ENCODE measurements at places on chromosomes 13 and 19.

DNA sequence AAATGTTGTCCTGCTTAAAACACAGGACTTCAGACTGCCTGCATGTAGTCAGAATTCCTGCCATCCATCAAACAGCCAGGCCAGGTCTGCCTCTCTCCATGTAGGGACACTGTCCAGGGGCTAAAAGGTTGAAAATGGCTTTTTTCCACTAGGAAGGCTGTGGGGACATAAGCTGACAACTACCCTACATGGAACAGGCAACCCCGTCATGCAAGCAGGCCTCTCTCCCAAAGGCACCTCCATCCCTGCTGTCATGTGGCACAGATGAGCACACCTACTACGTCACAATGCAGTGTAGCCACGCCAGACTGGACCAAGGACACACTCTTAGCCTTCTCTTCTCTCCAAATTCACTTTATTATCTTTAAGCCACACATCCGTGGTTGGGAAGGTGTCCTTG, 40.8 kb downstream of the LATS2 start:
- no peaks in the 10 kb centered on the region for H3K36me3 ChIP-seq
- DNase-seq = no peak
- peaks cover 64% of the 10 kb centered on the region for H3K4me1 ChIP-seq
- no peaks in the 10 kb centered on the region for H3K27me3 ChIP-seq

DNA sequence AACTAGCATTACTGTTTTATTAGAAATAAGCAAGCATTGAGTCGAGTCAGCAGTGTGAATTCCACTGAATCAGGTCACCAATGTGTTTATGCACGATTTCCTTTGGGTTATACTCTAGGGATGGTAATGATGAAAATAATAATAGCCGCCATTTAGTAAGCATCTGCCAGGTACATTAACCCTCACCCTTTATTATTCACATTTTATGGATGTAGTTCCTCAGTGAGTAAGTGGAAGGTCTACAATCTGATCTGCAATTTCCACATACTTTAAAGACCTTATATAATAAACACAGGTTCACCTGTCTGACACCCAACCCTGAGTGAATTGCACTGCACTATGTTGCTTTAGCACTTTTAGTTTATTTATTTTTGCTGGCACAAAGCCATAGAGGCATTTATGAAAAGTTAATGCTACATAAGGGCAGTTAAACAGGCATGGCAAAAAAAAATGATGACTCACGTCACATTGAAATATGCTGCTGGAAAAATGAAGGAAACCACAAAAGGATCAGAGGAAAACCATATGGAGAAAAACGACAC, 122.4 kb downstream of the TRPC4 start:
- H3K36me3 ChIP-seq = no peaks in the 10 kb centered on the region
- H3K4me3 ChIP-seq = no peak overlapping the region
- no peaks in the 10 kb centered on the region for H3K4me1 ChIP-seq
- no peak overlapping the region for H3K27ac ChIP-seq
- no peak for DNase-seq
- no peaks in the 10 kb centered on the region for H3K27me3 ChIP-seq

DNA sequence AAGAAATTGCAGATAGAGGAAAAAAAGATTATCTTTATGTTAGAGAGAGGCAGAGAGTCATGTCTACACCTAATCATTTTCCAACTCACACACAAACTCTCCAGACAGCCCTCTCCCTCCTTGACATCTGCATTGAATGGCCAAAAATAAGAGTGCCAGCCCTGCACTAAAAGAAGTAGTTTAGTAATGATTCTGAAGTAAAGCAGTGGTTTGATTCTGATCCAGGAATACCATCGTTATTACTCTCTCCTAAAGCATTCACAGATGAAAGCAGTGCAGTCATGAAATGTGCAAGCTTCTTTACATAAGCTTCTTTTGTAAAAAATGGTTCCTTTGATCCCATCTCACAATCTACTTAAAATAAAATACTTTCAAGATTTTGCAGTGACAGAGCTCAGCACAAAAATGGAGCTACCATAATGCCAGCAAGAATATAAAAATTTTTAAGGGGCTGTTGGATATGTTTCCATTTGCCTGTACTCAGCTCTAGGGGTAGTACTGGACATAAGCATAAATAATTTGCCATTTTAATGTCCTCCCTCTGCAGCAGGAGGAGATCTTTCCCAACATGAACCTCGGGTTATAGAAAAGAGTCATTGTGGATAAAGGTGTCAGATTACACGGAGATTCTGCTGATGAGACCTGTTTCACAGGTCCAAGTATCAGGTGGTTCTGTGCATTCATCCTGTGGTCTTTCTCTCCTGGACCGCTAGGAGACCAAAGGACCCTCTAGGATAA, 406.3 kb downstream of the DCT start:
- no peak overlapping the region for H3K4me3 ChIP-seq
- H3K27ac ChIP-seq = no peak overlapping the region
- no peaks in the 10 kb centered on the region for H3K36me3 ChIP-seq
- DNase-seq = no peak

DNA sequence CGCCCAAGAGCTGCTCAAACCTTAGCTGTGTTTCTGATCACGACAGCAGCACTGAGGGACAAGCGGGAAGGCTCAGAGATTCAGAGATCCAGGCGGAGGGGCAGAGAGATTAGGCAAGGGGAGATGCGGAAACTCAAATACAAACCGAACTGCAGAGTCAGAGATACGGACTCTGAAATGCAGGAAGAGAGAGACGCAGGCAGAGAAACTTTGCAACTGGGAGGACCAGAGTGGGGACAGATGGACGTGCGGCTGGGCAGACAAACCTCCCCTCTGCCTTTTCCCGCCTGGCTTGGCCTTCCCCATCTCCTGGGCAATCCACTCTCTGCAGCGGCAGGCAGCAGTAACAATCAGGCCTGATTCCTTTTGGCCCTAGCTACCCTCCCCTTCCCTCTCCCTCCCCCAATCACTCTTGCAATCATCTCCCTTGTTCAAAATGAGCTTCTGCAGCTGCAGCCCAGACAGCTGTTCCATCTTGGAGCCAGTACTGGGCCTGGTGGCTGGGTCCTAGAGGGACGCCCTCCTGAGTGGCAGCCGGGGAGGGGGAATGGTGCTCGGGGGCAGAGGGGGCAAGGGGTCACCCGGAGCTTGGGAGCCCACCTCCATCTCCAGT, 29.7 kb downstream of the OLFM2 start:
- no peak overlapping the region for H3K4me3 ChIP-seq
- no peaks in the 10 kb centered on the region for H3K4me1 ChIP-seq
- H3K27me3 ChIP-seq = no peaks in the 10 kb centered on the region
- no peak for DNase-seq
- no peaks in the 10 kb centered on the region for H3K36me3 ChIP-seq
- no peak overlapping the region for H3K27ac ChIP-seq

GRCh38 chr13:113840541-113841352, 23.1 kb downstream of the GAS6 start:
- no peak for DNase-seq
- no peaks in the 10 kb centered on the region for H3K27me3 ChIP-seq
- peaks cover 80% of the 10 kb centered on the region for H3K4me1 ChIP-seq
- peak overlapping the region; percentile 67 for H3K27ac ChIP-seq
- H3K4me3 ChIP-seq = no peak overlapping the region

- peak within 1 kb of the TSS; percentile 95 for H3K27ac ChIP-seq
- DNase-seq = peak; percentile 81
- peak within 1 kb of the TSS; percentile 89 for H3K4me3 ChIP-seq
- peaks cover 23% of the 10 kb centered on the region for H3K4me1 ChIP-seq
- no peaks in the 10 kb centered on the region for H3K27me3 ChIP-seq
These were observed at the start of gene INSR for GRCh38 chr19:7293762-7294557. TSS of gene INSR (minus strand) at chr19:7294414. CDS start at chr19:7293891, 523 bp downstream.

DNA sequence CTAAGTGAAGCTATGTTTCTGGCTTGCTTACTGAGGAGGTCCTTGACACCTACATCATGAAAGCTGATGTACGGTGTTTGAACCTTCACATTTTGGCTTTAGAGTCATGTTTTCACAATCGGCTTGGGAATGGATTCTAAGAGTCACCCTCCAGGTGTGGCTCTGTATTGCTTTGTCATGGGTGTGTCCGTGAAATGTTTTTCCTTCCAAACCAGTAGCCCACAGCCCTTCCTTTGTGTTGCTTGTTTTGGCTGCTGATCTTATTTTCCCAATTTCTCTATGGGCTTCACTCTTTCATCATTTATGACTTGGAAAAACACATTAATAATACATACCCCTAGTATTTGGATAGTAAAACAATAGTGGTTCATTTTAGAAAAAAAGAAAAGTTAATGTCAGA, 240.6 kb downstream of the GGACT start:
- H3K36me3 ChIP-seq = no peaks in the 10 kb centered on the region
- no peaks in the 10 kb centered on the region for H3K27me3 ChIP-seq
- H3K4me1 ChIP-seq = no peaks in the 10 kb centered on the region

GRCh38 chr13:28679628-28680027, 20.7 kb downstream of the POMP start:
- no peaks in the 10 kb centered on the region for H3K27me3 ChIP-seq
- DNase-seq = no peak
- no peaks in the 10 kb centered on the region for H3K4me1 ChIP-seq
- no peak overlapping the region for H3K4me3 ChIP-seq
- H3K27ac ChIP-seq = no peak overlapping the region

DNA sequence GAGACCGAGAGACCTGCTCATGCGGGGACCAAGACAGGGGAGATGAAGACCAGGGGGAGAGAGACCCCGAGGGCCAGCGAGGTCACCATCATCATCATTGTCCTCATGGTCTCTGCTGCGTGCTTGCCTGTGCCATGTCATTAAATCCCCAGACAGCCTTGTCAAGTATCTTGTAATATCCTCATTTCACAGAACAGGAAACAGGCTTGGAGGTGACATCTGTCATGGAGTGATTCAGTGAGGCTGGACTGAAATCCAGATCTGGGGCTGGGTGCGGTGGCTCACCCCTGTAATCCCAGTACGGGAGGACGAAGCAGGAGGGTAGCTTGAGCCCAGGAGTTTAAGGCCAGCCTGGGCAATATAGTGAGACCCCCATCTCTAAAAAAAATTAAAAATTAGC, 5.9 kb upstream of the NANOS2 start:
- no peaks in the 10 kb centered on the region for H3K27me3 ChIP-seq
- H3K4me1 ChIP-seq = no peaks in the 10 kb centered on the region
- no peak overlapping the region for H3K27ac ChIP-seq
- no peak for DNase-seq

GRCh38 chr13:27354379-27354778, 70.0 kb upstream of the GTF3A start:
- no peak overlapping the region for H3K27ac ChIP-seq
- H3K36me3 ChIP-seq = no peaks in the 10 kb centered on the region
- no peaks in the 10 kb centered on the region for H3K4me1 ChIP-seq
- no peak for DNase-seq
- H3K27me3 ChIP-seq = no peaks in the 10 kb centered on the region

GRCh38 chr13:109199280-109199679, 569.9 kb downstream of the MYO16 start:
- no peaks in the 10 kb centered on the region for H3K4me1 ChIP-seq
- H3K4me3 ChIP-seq = no peak overlapping the region
- DNase-seq = no peak
- H3K36me3 ChIP-seq = no peaks in the 10 kb centered on the region
- no peaks in the 10 kb centered on the region for H3K27me3 ChIP-seq
- H3K27ac ChIP-seq = no peak overlapping the region

- no peaks in the 10 kb centered on the region for H3K27me3 ChIP-seq
- H3K4me1 ChIP-seq = no peaks in the 10 kb centered on the region
- peak; percentile 78 for DNase-seq
- no peaks in the 10 kb centered on the region for H3K36me3 ChIP-seq
These were observed 30.0 kb upstream of the TPT1 start for GRCh38 chr13:45370922-45371406.

DNA sequence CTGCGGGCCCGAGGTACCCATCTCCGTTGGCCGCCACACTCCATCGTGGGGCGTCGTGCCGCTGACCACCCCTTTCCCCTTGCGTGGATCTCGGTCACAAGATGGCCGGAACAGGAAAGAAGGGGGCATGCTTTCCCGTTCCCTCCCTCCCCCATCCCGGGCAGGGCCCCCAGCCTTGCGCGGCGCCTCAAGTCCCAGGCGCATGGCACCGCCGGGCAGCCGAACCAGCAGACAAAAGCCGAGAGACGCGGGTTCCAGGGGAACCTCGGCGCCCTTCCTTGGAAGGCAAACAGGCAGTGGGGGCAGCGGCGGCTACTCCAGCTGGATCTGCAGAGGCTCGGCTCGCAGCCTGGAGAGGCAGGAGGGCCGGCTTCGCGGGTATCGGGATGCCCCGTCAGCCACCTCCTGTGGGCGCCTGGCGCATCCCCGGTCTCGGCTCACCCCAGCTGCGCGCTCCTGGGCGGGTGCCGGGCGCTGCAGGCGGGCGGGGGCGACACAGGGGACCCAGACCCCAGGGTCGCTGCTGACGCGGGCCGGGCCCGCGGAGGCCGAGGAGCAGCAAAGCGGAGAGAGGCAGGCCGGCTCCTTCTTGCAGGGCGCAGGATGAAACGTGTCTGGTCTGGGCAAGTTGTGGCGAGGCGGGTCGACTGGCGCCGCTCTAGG, 439 bp downstream of the DZIP1 start:
- no peaks in the 10 kb centered on the region for H3K36me3 ChIP-seq
- H3K4me3 ChIP-seq = peak overlapping the region; percentile 60
- no peak for DNase-seq
- H3K4me1 ChIP-seq = no peaks in the 10 kb centered on the region

DNA sequence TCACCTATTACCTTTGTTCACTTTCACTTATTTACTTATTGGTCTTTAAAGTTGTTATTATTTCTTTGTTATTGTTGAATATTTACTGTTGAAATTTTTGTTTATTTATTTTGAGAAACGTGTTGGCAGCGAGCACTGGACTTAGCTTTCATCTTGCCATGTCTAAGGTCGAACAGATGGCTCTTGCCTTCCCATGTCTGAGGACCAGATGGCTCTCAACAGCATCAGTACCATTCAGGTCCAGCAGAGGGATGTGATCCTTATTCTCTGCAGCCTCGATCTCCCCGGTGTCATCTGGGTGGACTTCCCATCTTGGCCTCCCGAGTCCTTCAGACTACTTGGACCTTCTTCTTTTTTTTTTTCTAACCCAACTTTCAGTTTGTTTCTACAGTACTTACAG, 1437.6 kb downstream of the UQCRFS1 start:
- no peak overlapping the region for H3K4me3 ChIP-seq
- no peaks in the 10 kb centered on the region for H3K27me3 ChIP-seq
- H3K36me3 ChIP-seq = peaks cover 34% of the 10 kb centered on the region
- peak; percentile 9 for DNase-seq
- H3K4me1 ChIP-seq = no peaks in the 10 kb centered on the region

DNA sequence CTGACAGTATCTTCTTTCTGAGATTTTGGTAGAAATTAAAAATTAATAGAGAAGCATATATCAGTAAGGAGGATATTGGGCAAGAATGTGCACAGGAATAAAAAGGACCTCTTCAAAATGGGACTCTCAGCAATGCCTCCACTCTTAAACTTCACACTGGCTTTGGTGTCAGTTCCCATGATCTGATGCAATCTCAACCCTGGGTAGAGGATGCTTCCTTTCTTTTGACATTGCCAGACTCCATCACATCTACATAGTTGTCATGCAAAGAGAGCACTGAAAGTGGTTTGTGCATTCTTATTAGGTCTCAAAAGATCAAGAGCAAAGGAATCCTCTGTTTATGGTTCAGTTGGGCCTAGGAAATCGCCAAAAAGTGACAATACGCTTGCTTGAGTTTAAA, 26.3 kb downstream of the STARD13 start:
- H3K27ac ChIP-seq = peak overlapping the region; percentile 36
- no peak overlapping the region for H3K4me3 ChIP-seq
- DNase-seq = no peak
- no peaks in the 10 kb centered on the region for H3K27me3 ChIP-seq
- no peaks in the 10 kb centered on the region for H3K36me3 ChIP-seq
- peaks cover 95% of the 10 kb centered on the region for H3K4me1 ChIP-seq

GRCh38 chr19:10104665-10105508, 1.3 kb upstream of the PPAN start:
- peaks cover 28% of the 10 kb centered on the region for H3K36me3 ChIP-seq
- no peak overlapping the region for H3K4me3 ChIP-seq
- no peaks in the 10 kb centered on the region for H3K4me1 ChIP-seq
- no peaks in the 10 kb centered on the region for H3K27me3 ChIP-seq
- DNase-seq = no peak
- H3K27ac ChIP-seq = no peak overlapping the region

All from right atrium auricular region (tissue), 2 donors.